ENCODE measurements at places on chromosomes 7 and 10.

DNA sequence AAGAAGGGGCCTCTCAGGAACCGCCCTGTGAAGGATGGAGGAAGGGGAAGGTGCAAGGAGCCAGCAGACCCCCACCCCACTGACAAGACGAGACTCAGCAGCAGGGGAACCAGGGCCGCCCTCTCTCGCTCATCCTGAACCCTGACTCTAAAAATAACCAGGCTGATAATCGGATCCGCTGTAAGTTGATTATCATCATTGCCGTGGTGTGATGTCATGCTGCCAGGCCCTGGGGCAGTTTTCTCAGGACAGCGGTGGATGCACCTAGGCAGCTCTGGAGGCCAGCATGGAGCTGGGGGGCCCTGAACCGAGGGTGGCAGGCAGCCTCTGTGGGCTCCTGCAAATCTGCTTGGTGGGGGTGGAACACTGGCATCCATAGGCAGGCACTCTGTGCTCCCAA is 7.9 kb downstream of the RET start:
- no peak for DNase-seq

GRCh38 chr7:102254521-102254920 is 32.1 kb upstream of the SH2B2 start:
- DNase-seq: no peak

- no peak for DNase-seq
Measured at GRCh38 chr10:44856696-44857095, 54.4 kb upstream of the TMEM72 start.

DNA sequence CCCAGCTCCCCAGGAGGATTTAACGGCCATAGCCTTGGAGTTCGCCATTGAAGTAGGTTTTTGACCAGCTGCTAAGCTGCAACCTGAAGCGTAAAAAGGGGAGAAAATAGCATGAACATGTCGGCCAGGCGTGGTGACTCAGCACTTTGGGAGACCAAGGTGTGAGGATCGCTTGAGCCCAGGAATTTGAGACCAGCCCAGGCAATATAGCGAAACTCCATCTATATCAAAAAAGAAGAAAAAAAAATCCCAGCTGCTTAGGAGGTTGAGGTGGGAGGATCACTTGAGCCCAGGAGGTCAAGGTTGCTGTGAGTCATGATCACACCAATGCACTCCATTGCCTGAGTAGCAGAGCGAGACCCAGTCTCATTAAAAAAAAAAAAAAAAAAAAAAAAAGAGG is 32.2 kb upstream of the MCU start:
- DNase-seq: no peak

DNA sequence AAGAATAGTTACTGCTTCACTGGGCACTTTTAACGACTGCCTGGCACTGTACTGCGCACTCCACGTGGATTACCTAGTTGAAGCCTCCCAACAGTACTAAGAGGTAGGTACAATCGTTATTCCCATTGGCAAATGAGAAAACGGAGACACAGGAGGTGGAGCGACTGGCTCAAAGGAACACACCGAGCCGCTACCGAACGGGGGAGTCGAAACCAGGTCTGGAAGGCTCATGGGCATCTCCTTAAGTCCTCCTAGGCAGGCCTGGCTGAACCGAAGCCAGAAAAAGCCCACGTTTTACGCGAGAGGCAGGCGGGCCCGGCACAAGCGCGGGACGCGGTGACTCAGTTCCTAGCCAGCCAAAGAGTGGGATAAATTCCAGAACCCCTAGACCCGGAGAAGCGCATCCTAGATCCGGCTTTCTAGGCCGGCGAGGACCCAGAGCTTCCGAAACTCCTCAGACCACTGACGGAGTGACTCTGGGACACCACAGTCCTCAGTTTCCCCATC is 472 bp downstream of the PDAP1 start:
- no peak for DNase-seq

DNA sequence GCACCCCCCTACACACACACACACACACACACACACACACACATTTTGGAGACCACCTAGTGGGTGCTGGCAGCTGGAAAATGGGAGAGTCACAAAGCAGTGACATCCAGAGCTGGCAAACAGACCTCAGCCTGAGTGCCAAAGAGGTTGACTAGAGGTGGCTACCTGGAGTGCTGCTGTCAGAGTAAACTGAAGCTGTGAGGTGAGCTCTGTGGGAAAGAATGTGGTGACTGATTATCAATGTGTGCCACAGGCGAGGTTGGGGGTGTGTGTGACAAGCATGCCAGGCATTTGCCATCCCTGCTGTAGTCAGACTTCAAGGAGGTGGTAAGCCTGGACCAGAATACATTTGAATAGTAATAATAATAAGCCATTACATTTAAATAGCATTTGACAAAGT is 120.6 kb downstream of the SLIT1 start:
- no peak for DNase-seq

GRCh38 chr7:23709081-23709750 is 803 bp upstream of the STK31 start:
- DNase-seq: no peak

DNA sequence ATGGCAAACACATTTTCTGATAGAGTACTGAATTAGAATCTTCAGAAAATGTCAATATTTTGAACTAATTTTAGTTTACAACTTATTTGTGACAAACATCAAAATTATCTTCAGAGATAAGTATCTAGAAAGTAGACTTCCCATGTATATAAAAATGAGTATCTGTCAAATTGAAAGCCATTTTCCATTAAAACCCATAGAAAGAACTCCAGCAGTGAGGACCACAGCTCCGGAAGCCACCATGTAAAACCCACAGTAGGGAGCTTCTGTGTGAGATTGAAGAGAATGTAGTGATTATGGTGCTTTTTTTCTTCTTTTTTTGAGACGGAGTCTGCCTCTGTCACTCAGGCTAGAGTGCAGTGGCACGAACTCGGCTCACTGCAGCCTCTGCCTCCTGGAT is 687.0 kb downstream of the TYW1 start:
- DNase-seq: no peak

GRCh38 chr7:7607010-7607409 is 33.5 kb upstream of the UMAD1 start:
- DNase-seq: no peak

- DNase-seq: no peak
Measured at GRCh38 chr10:129887381-129887905, 76.6 kb downstream of the EBF3 start.

- DNase-seq: no peak
Measured at GRCh38 chr7:46175221-46175620, 254.1 kb upstream of the IGFBP3 start.

- DNase-seq: no peak
Measured at GRCh38 chr7:52053525-52053924, 736.9 kb upstream of the COBL start.

DNA sequence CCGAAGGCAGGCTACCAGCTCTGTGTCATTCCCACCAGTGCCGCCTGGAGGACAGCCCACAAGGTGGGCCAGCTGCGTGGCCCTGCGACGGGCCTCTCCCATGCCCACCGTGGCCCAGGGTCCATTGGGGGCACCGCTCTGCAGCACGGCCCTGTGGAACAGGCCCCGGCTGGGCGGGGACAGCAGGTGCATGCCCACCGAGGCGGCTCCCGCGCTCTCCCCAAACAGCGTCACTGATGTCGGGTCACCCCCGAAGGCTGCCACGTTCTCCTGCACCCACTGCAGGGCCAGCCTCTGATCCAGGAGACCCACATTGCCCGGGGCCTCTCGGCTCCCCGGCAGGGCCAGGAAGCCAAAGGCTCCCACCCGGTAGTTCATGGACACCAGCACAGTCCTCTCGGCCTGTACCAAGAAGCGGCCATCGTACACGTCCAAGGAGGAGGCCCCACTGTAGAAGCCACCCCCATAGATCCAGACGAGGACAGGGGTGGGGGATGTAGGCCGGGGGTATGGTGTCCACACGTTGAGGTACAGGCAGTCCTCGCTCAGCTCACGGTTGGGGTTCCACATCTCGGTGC is 2.3 kb downstream of the ACHE start:
- no peak for DNase-seq

DNA sequence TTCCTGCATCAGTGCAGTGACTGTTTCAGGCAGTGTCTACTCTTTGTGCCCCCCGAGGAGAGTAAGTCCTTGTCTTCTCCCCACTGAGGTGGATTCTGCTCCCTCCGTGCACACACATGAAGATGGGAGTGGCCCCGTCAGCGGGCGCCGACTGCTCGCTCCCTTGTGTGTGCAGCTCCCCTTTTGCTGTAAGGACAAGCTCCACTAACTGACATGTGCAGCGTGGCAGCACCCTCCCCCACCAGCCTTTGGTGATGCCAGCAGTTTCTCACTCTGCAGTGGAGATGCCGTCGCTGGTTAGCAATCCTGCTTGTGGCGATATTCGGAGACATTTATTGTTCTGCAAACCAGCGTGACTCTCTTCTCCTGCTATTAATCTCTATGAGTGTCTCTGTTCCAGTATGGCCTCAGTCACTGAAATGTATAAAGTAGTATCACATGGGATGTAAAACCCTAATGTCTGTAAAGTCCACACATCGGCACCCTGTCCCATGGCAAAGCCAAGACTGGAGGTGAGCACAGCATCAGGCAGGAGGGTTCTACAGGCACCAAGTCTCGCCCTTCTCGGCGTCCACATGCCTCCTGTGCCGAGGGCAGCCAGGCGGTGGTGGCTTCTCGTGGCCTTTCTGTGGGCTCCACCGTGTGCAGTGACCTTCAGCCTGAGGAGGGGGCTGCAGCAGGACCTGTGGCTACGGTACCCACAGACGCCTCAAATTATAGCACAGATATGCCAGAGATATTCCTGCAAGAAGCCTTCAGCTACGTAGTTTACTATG is 202.7 kb downstream of the EBF3 start:
- DNase-seq: no peak

DNA sequence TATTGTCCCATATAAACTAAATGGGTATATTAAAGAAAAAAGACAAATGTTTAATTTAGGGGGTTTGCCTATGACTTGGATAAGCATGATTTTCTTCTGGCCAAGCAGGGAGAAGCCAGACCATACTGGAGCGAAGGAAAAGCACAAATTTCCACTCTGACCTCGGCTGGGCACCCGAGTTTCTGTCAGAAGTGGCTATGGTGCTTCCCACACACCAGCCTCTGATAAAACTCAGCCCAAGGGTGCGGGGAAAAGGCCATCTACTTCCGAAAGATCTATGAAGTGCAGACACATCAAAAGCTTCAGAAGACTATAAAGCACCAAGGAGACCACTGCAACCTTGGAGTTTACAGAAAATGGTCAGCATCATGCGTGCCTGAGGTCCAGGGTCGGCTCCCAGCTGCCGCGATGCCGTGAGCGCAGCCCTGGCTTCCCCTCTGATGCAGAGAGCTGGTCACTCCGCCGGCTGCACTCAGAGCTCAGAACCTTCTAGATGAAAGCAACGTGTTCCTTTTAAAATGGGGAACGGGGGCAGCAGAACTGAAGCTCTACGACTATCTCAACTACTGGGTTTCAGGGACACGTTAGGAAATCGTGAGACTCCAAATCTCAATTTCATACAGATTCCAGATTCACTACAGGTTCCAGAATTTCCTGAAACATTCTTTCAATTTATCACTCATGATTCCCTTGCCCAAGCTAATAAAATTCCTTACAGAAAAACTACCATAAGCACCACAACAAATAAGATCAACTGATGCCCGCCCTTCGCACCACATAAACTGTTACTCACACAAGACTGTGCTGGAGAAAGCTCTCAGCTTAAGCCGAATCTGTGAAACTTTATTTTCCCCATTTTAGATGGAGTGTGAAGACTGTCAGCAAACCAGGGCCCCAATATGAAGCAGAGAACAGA is 84.5 kb downstream of the DIP2C start:
- DNase-seq: no peak

GRCh38 chr10:44723619-44724325 is 187.4 kb upstream of the TMEM72 start:
- no peak for DNase-seq

GRCh38 chr10:74297389-74298080 is 146.5 kb downstream of the ADK start:
- DNase-seq: no peak

- no peak for DNase-seq
Measured at GRCh38 chr7:131075406-131075805, 252.3 kb upstream of the MKLN1 start.

DNA sequence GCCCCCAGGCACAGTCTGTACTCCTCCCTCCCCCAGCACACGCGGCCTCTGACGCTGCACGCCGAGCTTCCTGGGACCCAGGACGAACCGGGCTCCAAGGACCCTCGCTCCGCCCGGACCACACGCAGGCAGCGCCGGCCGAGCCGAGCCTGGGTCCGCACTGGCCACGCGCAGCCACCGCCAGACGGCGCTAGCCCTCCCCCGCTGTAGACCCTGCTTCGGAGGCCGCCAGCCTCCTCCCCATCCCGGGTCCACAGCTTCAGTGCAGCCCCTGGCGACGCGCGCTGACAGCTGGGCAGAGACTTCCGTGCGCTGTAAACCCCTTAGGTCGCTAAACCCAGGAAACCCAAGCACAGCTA is 936 bp upstream of the TCERG1L start:
- DNase-seq: no peak

- DNase-seq: no peak
Measured at GRCh38 chr7:77473229-77474005, 57.3 kb upstream of the GSAP start.

DNA sequence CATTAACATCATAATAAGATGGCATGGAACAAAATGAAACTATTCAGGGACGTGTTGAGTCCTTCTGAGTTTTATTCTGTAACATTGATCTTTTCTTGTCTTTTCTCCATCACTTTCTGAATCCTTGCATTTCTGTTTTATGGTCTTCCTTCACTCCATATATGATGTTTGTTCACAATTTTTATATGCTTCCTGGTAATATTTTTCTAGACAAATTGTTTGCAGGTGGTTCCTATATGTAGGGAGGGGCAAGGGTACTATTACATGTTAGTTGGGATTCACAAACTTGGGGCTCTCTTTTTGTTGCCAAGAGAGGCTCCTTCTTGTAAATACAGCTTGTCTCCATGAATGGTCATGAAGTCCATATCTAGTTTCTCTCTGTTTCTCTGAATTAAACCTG is 159.2 kb downstream of the LHFPL3 start:
- no peak for DNase-seq

DNA sequence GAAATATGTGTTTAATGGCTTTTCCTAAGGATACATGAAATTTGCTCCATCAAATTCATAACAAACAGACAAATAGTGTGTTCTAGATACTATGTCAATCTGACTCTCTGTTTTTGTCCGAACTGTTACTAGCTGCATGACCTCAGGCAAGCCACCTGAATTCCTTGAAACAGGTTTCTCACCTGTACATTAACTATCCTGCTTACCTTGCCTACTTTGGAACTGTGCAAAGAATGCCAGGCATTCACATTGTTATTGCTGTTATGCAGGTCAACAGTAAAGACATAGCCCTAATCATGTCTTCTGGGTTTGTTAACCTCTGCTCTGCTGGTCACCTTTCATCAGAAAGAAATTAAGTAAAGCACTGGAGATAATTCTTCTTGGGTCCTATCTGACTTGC is 1283.9 kb upstream of the CELF2 start:
- no peak for DNase-seq

DNA sequence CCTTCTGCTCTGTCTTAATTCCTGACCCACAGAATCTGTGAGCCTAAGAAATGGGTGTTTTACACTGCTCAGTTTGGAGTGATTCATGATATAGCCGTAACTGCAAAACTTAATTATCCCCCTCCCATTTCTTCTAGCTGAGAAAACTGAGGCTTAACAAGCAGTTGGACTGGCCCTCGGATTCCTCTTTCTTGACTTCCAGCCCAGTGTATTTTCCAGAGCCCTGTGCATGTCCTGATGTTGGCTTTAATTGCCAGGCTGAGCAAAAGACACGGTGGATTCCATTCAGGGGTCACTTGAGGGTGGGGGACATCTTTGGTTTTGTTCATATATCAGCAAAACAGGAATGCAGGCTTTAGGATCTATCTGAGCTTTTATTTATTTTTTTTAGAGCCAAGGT is 489.8 kb downstream of the TYW1 start:
- no peak for DNase-seq

GRCh38 chr7:55975988-55976633 is 11.7 kb downstream of the NIPSNAP2 start:
- no peak for DNase-seq

All from GM10248 (cell line).